Foreskin keratinocyte (primary cell): ENCODE measurements at places on chromosomes 13 and 19. TPM values are rescaled to one million over a fixed set of nuclear protein-coding genes. Genes with fewer than 3 reads are reported as not detected.

GRCh38 chr13:105598529-105598928 is 936.9 kb downstream of the EFNB2 start:
- DNase-seq, result no peak

DNA sequence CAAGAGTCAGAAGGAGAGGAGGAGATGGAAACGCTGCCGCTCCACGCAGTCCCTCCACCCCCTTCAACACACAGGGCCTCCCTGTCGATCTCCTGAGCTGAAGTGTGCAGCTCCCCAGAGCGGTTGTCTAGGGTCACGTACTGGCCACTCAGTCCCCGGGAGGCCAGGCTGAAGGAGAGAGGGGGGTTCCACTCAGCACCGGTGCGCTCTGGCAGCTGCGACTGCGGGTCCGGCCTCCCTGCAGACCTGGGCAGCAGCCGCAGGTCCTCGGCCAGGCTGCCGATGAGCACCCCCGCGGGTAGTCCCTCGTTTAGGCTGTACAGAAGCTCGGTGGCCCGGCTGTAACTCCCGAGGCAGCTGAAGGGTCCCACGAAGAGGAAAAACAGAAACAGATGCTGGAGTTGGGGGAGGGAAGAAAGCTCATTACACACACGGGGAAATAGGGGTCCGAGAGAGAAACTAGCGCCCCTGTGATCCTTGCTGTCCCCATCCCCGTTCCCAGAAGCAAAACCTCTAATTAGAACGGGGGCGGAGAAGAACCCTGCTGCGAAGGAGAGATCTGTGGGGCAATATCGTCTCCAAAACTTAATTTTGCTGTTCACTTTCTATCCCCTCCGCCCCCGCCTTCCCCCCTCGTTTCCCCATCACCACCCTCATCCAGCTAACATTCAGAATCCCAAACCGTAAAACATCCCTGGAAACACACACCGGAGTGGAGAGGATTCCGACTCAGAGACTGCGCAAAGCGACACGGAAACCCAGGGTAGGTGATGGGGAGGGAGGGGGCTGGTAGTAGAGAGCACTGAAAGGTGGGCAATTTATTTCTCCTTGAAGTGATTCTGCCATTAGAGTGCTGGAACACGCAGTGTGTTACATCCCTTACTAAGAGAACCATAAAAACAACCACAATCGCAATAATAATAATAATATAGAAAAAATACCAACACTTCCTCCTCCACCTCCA is 1.8 kb downstream of the PCDH20 start:
- DNase-seq, result no peak

BRCA2 gene
- 1.6 and 2.3 TPM in 2 replicates for polyA plus RNA-seq

STAP2 gene
- 75.0 and 84.2 TPM in 2 replicates for polyA plus RNA-seq

DNA sequence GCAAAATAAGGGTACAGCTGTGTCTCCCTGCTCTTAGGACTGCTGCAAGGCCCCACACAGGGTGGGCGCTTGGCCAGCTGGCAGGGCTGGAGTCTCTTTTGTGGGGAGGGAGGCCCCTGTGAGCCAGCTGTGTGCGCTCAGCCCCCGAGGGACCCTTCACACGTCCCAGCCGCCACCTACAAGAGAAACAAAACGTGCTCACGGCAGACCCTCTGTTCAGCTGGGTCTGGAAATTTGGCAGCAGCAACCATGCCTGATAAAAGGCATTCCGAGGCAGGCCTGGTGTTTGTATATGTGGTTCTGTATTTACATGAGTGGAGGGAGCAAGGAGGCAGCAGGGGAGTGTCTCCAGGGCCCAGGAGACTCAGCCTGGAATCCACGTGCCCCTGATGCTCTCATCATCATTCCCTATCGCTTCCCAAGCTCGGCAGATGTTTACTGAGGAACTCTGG is 49.7 kb downstream of the CRTC1 start:
- no peak for DNase-seq

DNA sequence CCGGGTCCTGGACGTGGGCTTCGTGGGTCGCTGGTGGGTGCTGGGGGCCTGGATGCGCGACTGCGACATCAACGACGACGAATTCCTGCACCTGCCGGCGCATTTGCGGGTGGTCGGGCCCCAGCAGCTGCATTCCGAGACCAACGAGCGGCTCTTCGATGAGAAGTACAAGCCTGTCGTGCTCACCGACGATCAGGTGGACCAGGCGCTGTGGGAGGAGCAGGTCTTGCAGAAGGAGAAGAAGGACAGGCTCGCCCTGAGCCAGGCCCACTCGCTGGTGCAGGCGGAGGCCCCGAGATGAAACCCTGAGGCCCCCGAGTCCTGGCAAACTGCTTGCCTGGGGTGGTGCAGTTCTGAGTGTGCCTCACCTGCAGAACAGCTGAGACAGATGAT is 787 bp downstream of the TIMM29 start:
- DNase-seq, result no peak
